ENCODE measurements at places on chromosomes 12 and 14. TPM values are rescaled to one million over a fixed set of nuclear protein-coding genes. Genes with fewer than 3 reads are reported as not detected.

The MYBPC1 gene
- not detected for total RNA-seq

The KIF5A gene
- 0.60 TPM for total RNA-seq

The TAS2R14 gene
- 0.49 TPM for total RNA-seq

DNA sequence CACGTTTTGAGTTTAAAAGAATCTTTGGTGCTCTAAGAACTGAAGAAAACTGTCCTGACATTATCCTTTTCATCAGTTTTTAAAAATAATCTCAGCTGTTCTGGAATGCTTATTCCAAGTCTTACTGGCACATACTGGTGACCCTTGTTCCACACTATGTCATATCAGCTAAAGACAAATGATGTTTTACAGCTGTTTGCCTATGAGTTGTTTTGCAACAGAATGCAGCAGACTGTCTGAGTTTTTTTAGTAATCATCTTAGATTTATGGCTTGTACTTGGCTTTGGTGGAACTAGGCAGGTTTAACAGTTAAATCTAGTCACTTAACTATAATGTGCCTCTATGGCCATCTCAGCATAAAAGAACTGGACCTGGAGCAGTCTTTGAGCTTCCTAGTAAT, 91.6 kb upstream of the GRIN2B start:
- H3K27ac ChIP-seq, result no peak overlapping the region
- no peaks in the 10 kb centered on the region for H3K4me1 ChIP-seq
- no peaks in the 10 kb centered on the region for H3K36me3 ChIP-seq
- H3K27me3 ChIP-seq, result no peaks in the 10 kb centered on the region
- DNase-seq, result no peak
- H3K4me3 ChIP-seq, result no peak overlapping the region

GRCh38 chr14:34135492-34135891, 184.6 kb upstream of the EGLN3 start:
- no peaks in the 10 kb centered on the region for H3K36me3 ChIP-seq
- H3K4me1 ChIP-seq, result no peaks in the 10 kb centered on the region
- no peak overlapping the region for H3K4me3 ChIP-seq
- no peak for DNase-seq

DNA sequence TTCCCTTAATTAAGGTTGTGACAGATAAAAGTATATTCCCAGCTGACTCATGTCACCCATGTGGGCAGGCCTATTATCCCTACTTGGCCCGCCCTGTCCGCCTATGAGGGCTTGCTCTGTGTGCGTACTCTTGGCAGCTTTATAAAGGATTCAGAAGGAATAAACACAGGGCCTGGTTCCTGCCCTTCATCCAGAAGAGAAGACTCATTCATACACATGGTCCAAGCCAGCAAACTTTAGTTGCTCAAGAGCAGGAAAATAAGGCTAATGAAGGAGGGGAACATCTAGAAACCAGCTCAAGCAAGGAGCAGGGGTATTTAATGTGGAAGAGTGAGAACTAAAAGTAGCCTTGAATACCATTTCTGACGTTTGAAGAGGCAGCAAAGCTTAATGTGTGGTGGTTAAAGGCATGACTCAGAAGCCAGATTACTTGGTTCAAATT, 141.9 kb downstream of the CRADD start:
- no peak for DNase-seq
- H3K4me1 ChIP-seq, result peaks cover 7% of the 10 kb centered on the region
- no peaks in the 10 kb centered on the region for H3K27me3 ChIP-seq

DNA sequence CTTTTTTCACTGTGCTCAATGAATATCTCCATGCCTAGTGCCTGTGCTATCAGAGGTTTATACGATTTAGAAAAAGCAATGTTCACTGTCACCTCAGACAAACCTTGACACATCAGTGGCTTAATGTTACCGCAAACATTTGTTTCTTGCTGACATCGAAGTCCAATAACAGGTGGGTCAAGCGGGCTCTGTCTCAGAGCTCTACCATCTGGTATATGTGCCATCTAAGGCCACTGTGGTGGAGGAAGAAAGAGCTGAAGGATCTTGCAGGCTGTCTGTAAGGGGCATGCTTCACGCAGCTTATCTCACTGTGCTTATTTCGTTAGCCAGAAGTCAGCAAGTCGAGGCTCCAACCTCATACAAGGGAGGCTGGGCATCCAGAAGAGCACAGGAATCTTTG, 189.5 kb upstream of the NTF3 start:
- no peak overlapping the region for H3K4me3 ChIP-seq
- no peaks in the 10 kb centered on the region for H3K4me1 ChIP-seq
- no peak overlapping the region for H3K27ac ChIP-seq
- no peaks in the 10 kb centered on the region for H3K36me3 ChIP-seq
- no peak for DNase-seq
- no peaks in the 10 kb centered on the region for H3K27me3 ChIP-seq

DNA sequence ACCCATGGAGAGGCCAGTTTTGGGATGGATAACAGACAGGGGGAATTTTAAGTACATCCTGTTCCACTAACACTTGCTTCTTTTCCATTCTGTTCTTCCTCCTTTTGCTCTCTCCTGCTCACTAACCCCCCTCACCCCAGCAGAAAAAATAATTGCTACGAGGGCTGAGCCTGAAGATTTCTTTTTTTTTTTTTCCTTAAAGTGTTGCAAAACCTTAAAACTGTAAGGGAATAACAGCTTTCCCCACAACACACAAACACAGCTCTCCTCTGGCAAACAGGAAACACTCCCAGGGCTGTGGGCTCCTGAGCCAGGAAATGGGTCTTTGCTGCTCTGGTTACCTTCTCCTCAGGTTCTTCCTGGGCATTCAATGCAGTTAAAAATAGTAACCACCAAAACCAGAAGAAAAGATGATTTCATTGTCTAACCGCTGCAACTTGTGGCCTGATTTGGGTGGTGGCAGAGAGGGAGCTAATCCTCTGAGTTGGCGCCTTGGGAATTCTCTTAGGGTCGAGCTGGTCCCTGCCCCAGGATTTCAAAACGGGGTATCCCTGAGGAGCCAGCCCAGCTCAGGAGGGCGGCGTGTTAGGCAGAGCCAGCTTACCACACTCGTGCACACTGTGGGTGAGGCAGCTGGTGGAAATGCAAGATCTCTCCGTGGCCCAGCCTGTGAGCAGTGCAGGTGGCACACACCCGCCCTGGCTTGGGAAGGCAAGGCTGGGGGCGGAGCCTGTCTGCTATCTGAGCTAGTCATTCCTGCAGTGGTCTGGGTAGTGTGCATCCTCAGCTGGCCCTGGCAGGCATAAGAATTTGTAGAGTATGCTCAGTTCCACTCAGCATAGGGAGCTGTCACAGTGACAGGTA, 17.1 kb upstream of the EMP1 start:
- H3K4me1 ChIP-seq, result peaks cover 15% of the 10 kb centered on the region
- H3K4me3 ChIP-seq, result peak overlapping the region; percentile 37
- no peak overlapping the region for H3K27ac ChIP-seq
- peak; percentile 74 for DNase-seq
- no peaks in the 10 kb centered on the region for H3K27me3 ChIP-seq

- H3K27me3 ChIP-seq, result no peaks in the 10 kb centered on the region
- H3K36me3 ChIP-seq, result peaks cover 53% of the 10 kb centered on the region
- H3K4me3 ChIP-seq, result peak overlapping the region; percentile 88
- DNase-seq, result peak; percentile 79
Measured at GRCh38 chr12:47818467-47819137, 1.1 kb downstream of the HDAC7 start.

- H3K27ac ChIP-seq, result peak overlapping the region; percentile 44
- DNase-seq, result no peak
- peaks cover 57% of the 10 kb centered on the region for H3K36me3 ChIP-seq
- peaks cover 2% of the 10 kb centered on the region for H3K4me1 ChIP-seq
- no peaks in the 10 kb centered on the region for H3K27me3 ChIP-seq
- no peak overlapping the region for H3K4me3 ChIP-seq
Measured at GRCh38 chr14:102013669-102014200, 49.4 kb downstream of the DYNC1H1 start.

- H3K27ac ChIP-seq, result no peak overlapping the region
- H3K27me3 ChIP-seq, result peaks cover 31% of the 10 kb centered on the region
- peak; percentile 82 for DNase-seq
- H3K36me3 ChIP-seq, result no peaks in the 10 kb centered on the region
- H3K4me3 ChIP-seq, result no peak overlapping the region
Measured at GRCh38 chr12:114508529-114509129, 102.7 kb upstream of the TBX5 start.

- H3K36me3 ChIP-seq, result no peaks in the 10 kb centered on the region
- H3K27ac ChIP-seq, result no peak overlapping the region
- H3K4me1 ChIP-seq, result peaks cover 29% of the 10 kb centered on the region
- H3K4me3 ChIP-seq, result no peak overlapping the region
- no peaks in the 10 kb centered on the region for H3K27me3 ChIP-seq
Measured at GRCh38 chr14:98498019-98498885, 773.7 kb downstream of the BCL11B start.

DNA sequence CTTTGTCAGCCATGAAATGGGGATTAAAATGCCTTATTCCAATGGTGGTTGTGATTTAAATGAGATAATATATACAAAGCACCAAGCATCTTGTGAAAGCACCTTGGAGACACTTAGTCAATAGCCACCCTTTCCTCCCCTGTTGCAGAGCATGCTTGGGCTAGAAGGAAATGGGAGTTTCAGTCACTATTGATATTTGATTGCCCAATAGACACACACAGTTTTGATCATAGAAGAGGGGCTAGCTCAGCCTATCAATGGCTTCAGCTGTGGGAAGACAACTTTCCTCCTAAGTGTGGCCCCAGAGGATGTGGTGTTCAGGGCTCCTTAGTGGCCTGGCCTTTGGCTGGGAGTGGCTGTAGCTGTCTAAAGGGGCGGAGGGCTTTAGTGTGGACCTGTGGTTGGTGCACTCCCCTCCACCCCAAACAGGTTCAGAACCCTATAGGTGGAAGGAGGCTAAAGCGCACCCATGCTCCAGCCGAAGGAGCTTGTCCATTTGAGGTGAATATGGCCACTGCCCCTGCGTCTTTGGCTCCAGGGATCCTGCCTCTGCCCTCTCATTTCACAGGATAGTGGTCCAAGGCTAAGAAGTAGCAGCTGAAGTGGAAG, 132.3 kb downstream of the TMEM30B start:
- no peak overlapping the region for H3K27ac ChIP-seq
- DNase-seq, result no peak
- peaks cover 6% of the 10 kb centered on the region for H3K27me3 ChIP-seq
- H3K4me1 ChIP-seq, result peaks cover 4% of the 10 kb centered on the region
- H3K36me3 ChIP-seq, result no peaks in the 10 kb centered on the region

DNA sequence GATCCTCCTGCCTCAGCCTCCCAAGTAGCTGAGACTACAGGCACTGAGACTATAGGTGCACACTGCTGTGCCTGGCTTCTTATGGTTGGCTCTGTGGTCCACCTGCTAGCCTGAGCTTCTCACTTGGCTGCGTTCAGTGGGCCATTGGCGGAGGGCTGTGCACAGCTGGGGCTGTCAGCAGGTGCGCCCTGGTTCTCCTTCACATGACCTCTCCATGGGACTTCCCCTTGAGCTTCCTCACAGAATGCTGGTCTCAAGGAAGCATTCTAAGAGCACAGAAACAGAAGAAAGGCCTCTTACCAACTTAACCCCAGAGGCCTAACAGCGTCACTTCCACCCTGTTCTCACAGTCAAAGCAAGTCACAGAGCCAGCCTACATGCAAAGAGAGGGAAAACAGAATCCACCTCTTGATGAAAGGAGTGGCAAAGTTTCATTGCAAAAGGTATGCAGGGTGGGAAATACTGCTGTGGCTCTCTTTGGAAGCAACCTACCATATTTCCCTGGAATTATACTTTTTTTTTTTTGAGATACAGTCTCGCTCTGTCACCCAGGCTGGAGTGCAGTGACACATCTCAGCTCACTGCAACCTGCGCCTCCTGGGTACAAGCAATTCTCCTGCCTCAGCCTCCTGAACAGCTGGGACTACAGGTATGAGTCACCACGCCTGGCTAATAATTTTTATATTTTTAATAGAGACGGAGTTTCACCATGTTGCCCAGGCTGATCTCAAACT, 9.3 kb downstream of the RILPL2 start:
- peaks cover 47% of the 10 kb centered on the region for H3K36me3 ChIP-seq
- H3K4me1 ChIP-seq, result peaks cover 27% of the 10 kb centered on the region
- peak; percentile 42 for DNase-seq
- H3K27ac ChIP-seq, result peak overlapping the region; percentile 74

DNA sequence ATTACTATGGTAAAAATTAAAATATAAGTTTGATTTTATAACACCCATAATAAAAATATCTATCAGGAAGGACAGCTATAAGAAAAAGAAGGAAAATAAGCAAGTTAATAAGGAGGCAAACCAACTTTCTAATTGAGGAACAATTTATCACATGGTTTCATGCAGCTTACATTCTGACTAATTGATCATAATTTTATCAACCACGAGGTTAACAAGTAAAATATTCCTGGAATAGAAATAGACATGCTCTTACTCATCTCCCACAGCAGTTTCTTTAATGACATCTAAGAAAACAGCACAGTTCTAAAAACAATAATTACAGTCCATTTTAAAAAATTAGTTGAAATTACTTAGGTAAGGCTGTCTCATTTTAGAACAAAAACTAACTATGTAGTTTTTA, 130.8 kb upstream of the KRR1 start:
- no peak overlapping the region for H3K4me3 ChIP-seq
- peaks cover 21% of the 10 kb centered on the region for H3K4me1 ChIP-seq
- H3K27ac ChIP-seq, result no peak overlapping the region
- peaks cover 12% of the 10 kb centered on the region for H3K27me3 ChIP-seq
- DNase-seq, result no peak

GRCh38 chr14:24366721-24367513, 1.1 kb upstream of the NFATC4 start:
- peak; percentile 31 for DNase-seq
- no peaks in the 10 kb centered on the region for H3K36me3 ChIP-seq
- H3K27ac ChIP-seq, result no peak overlapping the region

DNA sequence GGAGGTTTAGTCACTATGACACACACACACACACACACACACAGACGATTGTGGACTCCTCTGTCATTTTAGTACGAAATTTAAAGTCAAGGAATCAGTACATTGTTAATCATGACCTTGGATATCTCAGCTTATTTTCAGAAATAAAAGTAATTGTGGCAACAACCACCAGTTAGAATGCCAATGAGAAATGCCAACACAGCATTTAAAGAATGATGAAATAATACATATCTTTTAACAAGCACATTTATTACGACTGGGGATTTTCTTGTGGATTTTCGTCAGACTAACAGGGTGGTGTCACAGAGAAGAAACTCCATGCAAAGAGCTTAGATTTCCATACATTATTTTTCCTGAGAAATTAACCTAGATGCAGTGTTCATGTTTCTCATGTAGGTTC, 1289.4 kb downstream of the AACS start:
- H3K27ac ChIP-seq, result no peak overlapping the region
- DNase-seq, result no peak
- H3K4me3 ChIP-seq, result no peak overlapping the region
- H3K36me3 ChIP-seq, result no peaks in the 10 kb centered on the region

DNA sequence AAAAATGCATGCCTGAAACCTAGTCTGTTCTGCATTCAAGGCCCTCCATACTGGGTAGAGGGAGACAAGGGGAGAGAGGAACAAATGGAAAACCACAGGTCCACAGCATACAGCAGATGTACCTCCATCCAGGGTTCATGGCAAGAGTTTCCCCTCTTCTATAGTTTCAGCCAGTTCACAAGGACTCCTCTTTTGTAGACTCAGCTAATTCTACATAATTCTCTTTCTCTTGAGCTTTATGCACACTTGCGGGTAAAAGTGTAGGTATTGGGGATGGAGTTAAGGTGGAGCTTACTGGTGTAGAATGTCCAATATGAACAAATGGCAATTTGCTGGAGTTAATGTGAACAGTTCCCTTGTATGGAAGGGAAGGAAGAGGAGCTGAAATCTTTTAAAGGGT, 23.4 kb downstream of the G2E3 start:
- DNase-seq, result no peak
- peaks cover 42% of the 10 kb centered on the region for H3K36me3 ChIP-seq
- H3K27me3 ChIP-seq, result no peaks in the 10 kb centered on the region
- no peak overlapping the region for H3K27ac ChIP-seq
- peaks cover 21% of the 10 kb centered on the region for H3K4me1 ChIP-seq
